Ovary (tissue), 10 donors: ENCODE measurements at places on chromosomes 2 and 18. TPM values are rescaled to one million over a fixed set of nuclear protein-coding genes. Genes with fewer than 3 reads are reported as not detected.

DNA sequence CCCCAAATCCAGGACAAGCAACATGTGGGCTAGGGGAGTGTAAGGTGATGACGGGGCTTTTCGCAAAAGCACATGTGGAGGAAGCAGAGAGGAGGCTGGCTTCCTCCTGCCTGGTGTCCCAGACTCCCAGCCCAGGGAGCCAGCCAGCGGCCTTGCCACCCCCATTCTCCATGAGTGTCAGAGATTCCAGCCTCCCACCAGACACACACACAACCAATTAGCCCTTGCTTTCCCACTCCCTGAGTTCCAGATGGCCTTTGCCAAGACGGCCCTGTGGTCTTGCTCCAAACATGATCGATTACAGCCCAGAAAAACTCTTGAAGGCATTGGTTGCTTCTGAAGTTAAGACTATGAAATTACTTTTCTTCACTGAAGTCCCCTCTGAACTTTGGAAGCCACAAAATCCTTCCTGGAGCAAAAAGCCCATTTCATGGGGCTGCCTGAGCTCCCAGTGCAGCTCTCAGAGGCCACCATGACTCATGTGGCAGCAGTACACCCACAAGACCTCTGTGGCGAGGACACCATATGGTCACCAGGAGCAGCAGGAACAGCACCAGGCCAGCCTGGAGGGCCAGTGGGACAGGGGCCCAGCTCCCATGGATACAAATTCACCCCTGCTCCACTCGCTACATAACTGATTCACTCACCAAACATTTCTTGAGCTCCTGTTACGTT, 69.1 kb upstream of the PID1 start:
- H3K27ac ChIP-seq, result no peak overlapping the region
- no peaks in the 10 kb centered on the region for H3K4me1 ChIP-seq

DNA sequence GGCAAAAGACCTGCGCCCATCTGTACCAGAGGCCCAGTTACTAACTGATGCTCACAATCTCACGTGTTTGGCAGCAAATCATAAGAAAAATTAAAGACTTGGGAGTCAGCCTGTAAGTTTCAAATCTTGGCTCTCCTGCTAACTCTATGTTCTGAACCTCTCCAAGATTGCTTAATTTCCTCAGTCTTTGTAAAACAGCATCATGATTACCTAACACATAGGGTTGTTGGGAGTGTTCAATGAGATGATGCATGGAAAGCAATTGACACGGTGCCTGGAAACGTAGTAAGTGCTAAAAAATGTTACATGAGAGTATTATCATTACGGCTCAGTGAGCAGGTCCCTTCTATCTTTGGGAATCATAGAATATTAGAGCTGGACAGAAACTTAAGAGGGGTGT, 497.6 kb upstream of the TCF4 start:
- DNase-seq, result peak; percentile 28
- no peak overlapping the region for H3K27ac ChIP-seq
- no peaks in the 10 kb centered on the region for H3K27me3 ChIP-seq
- no peak overlapping the region for H3K4me3 ChIP-seq

GRCh38 chr2:120498576-120499394, 152.8 kb downstream of the INHBB start:
- H3K27me3 ChIP-seq, result no peaks in the 10 kb centered on the region
- H3K36me3 ChIP-seq, result no peaks in the 10 kb centered on the region
- H3K27ac ChIP-seq, result no peak overlapping the region
- H3K4me3 ChIP-seq, result no peak overlapping the region

- H3K27ac ChIP-seq, result no peak overlapping the region
- no peak for DNase-seq
- H3K4me3 ChIP-seq, result no peak overlapping the region
- H3K36me3 ChIP-seq, result no peaks in the 10 kb centered on the region
Measured at GRCh38 chr2:20745924-20746555, 76.9 kb downstream of the LDAH start.

- DNase-seq, result no peak
- no peaks in the 10 kb centered on the region for H3K36me3 ChIP-seq
- no peaks in the 10 kb centered on the region for H3K27me3 ChIP-seq
- H3K4me1 ChIP-seq, result no peaks in the 10 kb centered on the region
- H3K4me3 ChIP-seq, result no peak overlapping the region
- H3K27ac ChIP-seq, result no peak overlapping the region
Measured at GRCh38 chr2:126950504-126950903, 51.8 kb downstream of the TEX51 start.

DNA sequence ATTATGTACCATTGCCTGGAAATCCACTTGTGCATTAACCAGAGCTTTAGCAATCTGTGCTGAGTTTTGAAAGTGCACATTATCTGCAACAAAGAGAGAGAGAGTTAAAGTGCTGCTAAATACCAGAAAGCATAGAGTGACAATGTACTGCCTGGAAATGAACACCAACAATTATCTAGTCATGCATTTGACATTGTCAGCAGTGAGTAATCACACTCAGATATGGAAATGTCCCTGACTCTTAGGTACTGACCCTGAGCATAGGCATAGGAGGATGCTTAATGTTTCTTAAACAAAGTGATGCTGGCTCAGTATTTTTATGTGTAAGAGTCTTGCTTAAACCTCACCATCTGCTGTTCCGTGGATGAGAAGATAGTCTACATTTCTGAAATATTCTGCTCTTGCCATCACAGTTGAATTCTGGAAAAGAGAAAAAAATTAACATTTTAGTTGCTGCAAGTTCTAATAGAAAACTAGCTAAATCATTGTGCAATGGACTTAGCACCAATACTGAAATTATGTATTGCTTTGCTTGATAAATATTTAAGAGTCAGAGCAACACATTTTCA, 20.8 kb upstream of the GCG start:
- H3K27ac ChIP-seq, result no peak overlapping the region
- H3K4me3 ChIP-seq, result no peak overlapping the region
- H3K27me3 ChIP-seq, result no peaks in the 10 kb centered on the region
- no peaks in the 10 kb centered on the region for H3K36me3 ChIP-seq
- no peak for DNase-seq

DNA sequence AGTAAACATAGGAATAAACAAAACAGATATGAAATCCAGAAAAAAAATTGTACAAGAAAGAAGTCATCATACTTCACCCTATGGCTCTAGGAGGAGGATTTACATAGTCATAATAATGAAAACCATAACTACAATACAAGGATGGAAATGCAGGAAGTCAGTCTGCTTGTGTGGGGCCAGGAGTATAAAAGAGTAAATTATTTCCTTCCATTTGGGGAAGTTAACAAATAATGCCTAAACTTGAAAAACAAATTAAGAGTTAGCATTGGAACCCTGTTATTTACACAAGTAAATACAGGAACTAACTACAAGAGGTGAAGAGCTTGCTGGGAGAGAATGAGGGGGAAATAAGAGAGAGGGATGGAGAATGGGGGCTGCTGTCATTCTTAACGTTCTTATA, 15.4 kb downstream of the TMEM163 start:
- H3K27me3 ChIP-seq, result no peaks in the 10 kb centered on the region
- H3K4me1 ChIP-seq, result no peaks in the 10 kb centered on the region
- no peaks in the 10 kb centered on the region for H3K36me3 ChIP-seq
- DNase-seq, result no peak
- H3K27ac ChIP-seq, result no peak overlapping the region

DNA sequence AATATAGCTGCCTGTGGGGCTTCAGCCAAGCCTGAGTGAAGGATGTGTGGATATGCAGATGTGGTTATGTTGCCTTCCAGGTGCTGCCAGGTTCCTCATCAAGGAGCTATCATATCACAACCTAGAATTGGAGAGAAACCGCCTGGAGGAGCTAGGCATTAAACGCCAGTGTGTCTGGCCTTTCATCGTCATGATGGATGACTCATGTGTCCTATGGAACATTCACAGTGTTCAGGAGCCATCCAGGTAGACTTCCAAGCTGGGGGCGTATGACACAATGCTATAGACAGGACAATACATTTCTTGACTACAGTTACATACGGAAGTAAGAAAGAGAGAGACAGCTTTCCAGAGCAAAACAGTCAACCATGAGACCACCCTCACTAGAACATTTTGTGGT, 86.8 kb downstream of the ESCO1 start:
- H3K4me3 ChIP-seq, result no peak overlapping the region
- no peak overlapping the region for H3K27ac ChIP-seq
- H3K4me1 ChIP-seq, result no peaks in the 10 kb centered on the region
- DNase-seq, result no peak
- no peaks in the 10 kb centered on the region for H3K36me3 ChIP-seq
- no peaks in the 10 kb centered on the region for H3K27me3 ChIP-seq

DNA sequence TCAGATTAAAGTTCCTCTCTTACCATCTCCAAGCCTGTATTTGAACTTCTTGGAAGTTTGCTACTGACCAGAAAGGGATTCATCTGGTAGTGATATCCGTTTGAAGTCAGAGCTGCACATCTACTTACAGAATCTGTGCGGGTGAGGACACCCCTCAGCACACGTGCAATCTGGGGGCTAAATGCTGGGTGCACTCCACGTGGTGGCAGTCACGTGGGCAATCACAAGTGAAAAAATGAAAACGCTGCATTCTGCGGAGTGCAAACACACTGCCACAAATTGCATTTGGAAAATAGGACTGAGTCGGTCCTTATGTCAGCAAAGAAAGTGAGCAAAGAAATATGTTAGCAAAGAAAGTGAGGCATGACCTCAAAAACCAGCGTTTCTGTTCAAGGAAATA, 76.1 kb upstream of the GYPC start:
- H3K4me3 ChIP-seq, result no peak overlapping the region
- no peaks in the 10 kb centered on the region for H3K4me1 ChIP-seq
- H3K27me3 ChIP-seq, result no peaks in the 10 kb centered on the region
- no peaks in the 10 kb centered on the region for H3K36me3 ChIP-seq
- DNase-seq, result no peak

DNA sequence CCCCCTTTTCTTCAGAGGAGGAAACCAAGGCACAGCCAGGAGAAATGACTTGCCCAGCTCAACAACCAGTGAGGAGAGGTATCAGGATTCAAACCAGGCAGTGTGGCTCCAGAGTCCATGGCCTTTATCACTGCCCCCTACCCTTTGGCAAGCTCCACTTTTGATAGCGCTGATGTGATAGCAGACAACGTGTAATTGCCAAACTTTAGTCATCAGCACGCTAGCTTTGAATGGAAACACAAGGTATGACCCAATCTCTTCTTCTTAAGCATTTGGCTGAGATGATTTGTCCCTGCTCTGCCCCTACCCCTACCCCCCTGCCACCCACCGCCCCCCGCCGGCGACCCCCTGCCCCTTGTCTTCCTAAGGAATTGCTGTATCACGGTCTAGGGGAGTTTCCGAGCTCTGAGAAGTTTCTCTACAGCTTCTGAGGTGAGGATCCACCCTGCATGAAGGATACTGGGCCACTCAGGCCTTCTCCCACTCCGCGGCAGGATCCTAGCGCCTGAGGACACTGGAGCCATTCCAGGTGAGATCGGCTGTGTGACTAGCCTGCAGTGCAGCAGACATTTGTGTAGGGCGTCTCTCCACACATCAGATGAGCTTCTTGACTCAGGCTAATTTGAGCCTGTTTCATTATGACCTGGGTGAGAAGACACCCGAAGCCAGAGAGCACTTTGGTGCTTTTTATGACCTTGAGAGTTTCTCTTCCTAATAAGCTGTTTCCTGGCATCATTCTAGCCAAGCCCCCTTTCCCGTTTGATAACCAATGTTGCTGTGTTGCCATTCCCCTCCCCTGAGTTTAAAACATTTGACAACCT, 75.1 kb upstream of the MAP4K4 start:
- DNase-seq, result no peak
- no peaks in the 10 kb centered on the region for H3K36me3 ChIP-seq
- no peaks in the 10 kb centered on the region for H3K27me3 ChIP-seq
- no peak overlapping the region for H3K27ac ChIP-seq

GRCh38 chr2:188765522-188766470, 208.4 kb upstream of the COL3A1 start:
- no peaks in the 10 kb centered on the region for H3K27me3 ChIP-seq
- H3K36me3 ChIP-seq, result no peaks in the 10 kb centered on the region
- H3K27ac ChIP-seq, result no peak overlapping the region
- H3K4me1 ChIP-seq, result no peaks in the 10 kb centered on the region
- DNase-seq, result no peak
- no peak overlapping the region for H3K4me3 ChIP-seq

DNA sequence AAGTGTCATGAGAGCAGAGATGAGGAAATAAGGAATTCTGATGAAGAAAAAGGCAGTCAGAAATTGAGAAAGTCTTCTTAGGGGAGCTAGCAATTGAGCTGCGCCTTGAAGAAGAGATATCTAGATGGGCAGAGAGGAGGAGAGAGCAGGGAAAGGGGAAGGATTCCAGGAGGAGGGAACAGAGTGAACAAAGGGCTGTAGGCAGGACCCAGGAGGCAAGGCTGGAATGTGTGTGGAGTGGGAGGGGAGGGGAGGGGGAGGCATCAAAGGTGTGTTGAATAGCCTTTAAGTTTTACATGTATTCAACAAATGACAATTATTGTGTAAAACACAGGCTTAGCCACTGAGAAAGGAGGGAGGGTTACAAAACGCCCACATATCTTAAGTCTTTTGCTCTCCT, 164.5 kb downstream of the TDRD15 start:
- no peaks in the 10 kb centered on the region for H3K27me3 ChIP-seq
- no peak overlapping the region for H3K4me3 ChIP-seq
- H3K27ac ChIP-seq, result no peak overlapping the region

- H3K36me3 ChIP-seq, result no peaks in the 10 kb centered on the region
- no peak for DNase-seq
Measured at GRCh38 chr2:67828066-67828465, 234.7 kb downstream of the C1D start.

GRCh38 chr18:32209685-32210445, 20.0 kb downstream of the MEP1B start:
- H3K4me3 ChIP-seq, result no peak overlapping the region
- H3K27me3 ChIP-seq, result no peaks in the 10 kb centered on the region
- H3K4me1 ChIP-seq, result no peaks in the 10 kb centered on the region
- H3K36me3 ChIP-seq, result no peaks in the 10 kb centered on the region

- no peaks in the 10 kb centered on the region for H3K36me3 ChIP-seq
- DNase-seq, result no peak
- H3K27me3 ChIP-seq, result no peaks in the 10 kb centered on the region
- no peaks in the 10 kb centered on the region for H3K4me1 ChIP-seq
- H3K4me3 ChIP-seq, result no peak overlapping the region
Measured at GRCh38 chr2:189281201-189281600, 101.6 kb upstream of the COL5A2 start.

GRCh38 chr2:175981551-175981950, 20.5 kb downstream of the LNPK start:
- no peak overlapping the region for H3K27ac ChIP-seq
- no peak overlapping the region for H3K4me3 ChIP-seq
- H3K36me3 ChIP-seq, result no peaks in the 10 kb centered on the region
- H3K27me3 ChIP-seq, result no peaks in the 10 kb centered on the region
- no peak for DNase-seq
- H3K4me1 ChIP-seq, result no peaks in the 10 kb centered on the region

DNA sequence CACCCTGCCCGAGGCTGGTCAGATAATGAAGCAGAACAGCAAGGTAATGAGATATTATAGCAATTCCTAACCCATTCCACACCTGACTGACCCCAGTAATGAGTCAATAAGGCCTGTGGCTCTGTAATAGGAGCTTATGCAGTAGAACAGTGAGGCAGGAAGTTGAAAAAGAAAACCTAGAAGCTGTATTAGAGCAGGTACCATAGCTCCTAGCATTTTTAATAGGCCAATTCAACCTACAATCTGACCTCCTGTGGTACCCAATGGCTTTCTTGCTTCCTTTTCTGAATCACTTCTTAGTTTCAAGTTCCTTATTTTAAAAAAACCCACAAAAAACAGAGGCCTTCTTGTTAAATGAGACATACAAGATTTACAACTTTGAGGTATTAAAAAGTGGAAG, 43.6 kb upstream of the MAP2 start:
- H3K4me1 ChIP-seq, result no peaks in the 10 kb centered on the region
- no peak overlapping the region for H3K4me3 ChIP-seq
- H3K27me3 ChIP-seq, result no peaks in the 10 kb centered on the region
- H3K27ac ChIP-seq, result no peak overlapping the region
- no peak for DNase-seq

The IL36B gene
- not detected for polyA plus RNA-seq

The GAREM1 gene
- polyA plus RNA-seq, result 2.7 TPM

The DNER gene
- 0.17 TPM for polyA plus RNA-seq

The TEX44 gene
- polyA plus RNA-seq, result not detected

The GDF7 gene
- polyA plus RNA-seq, result 0.21 TPM

The PDK1 gene
- 5.1 TPM for polyA plus RNA-seq

The GPBAR1 gene
- 0.28 TPM for polyA plus RNA-seq
